ENCODE measurements at places on chromosomes 6 and 20.

DNA sequence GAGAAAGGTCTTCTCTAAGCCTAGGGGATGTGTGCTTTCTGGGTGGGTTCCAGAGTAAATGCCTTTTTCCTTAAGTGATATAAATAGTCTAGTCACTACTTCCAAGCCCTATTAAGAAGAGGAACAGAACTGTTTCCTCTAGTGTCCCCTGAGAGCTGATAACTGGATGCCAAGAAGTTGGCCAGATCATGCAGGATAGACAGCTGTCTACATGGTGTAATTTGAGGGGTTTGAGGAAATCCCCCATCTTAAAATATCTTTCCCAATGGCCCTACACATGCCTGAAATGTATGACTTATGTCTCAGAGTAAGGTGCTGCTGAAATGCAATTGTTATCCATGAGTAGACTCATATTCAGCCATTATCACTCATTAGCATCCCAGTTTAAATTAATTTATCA, 20.2 kb upstream of the PIM1 start:
- ATAC-seq = no peak

GRCh38 chr6:84728602-84729001, 35.8 kb downstream of the TBX18 start:
- no peak for ATAC-seq

DNA sequence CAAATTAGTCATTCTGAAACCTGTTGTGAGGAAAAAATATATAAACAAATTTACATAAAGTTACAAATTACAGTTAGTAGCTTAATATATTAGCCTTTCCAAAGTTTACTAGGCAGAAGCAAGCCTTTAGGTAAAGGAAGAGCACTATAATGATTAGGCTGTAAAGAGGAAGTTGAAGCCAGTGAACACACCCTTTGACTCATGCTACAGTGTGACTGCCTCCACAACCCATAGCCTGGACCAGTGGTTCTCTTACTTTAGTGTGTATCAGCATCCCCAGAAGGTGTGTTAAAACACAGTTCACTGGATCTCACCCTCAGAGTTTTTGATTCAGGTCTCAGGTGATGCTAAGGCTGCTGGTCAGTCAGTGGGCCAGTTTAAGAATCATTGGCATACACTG, 91.4 kb upstream of the DEFB112 start:
- ATAC-seq = no peak

DNA sequence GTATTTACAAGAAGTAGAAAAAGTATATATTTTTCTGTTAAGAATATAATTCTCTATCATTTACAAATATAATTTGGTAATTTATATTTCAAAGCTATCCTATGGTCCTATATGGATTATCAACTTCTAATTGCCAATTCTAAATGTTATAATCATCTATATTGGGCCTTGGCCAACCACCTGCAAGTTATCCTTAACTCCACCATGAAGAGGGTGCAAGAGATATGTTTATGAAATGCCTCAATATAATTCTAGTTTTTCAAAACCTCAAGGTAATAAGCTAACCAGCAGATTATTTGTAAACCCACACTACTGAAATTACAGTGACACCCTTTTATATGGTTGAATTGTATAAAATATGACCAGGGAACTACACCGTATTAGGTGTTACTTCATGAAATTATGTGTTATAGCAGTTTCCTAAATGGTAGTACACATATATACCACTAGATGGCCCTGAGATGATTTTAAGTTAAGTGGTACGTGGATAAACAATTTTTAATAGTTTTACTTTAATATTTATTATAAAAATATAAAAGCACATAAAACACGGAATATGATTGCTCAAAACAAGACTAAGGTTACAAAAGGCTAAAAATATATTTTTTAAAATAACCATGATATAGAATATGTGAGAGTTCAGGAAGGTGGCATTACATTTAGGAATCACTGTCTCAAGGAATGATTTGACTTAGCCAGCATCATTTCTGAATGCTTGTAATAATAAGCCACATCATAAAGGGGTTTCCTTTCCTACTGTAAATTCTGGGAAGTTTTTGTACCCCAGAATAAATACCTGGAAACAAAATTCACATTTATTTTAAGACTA, 9.8 kb upstream of the PNISR start:
- no peak for ATAC-seq

DNA sequence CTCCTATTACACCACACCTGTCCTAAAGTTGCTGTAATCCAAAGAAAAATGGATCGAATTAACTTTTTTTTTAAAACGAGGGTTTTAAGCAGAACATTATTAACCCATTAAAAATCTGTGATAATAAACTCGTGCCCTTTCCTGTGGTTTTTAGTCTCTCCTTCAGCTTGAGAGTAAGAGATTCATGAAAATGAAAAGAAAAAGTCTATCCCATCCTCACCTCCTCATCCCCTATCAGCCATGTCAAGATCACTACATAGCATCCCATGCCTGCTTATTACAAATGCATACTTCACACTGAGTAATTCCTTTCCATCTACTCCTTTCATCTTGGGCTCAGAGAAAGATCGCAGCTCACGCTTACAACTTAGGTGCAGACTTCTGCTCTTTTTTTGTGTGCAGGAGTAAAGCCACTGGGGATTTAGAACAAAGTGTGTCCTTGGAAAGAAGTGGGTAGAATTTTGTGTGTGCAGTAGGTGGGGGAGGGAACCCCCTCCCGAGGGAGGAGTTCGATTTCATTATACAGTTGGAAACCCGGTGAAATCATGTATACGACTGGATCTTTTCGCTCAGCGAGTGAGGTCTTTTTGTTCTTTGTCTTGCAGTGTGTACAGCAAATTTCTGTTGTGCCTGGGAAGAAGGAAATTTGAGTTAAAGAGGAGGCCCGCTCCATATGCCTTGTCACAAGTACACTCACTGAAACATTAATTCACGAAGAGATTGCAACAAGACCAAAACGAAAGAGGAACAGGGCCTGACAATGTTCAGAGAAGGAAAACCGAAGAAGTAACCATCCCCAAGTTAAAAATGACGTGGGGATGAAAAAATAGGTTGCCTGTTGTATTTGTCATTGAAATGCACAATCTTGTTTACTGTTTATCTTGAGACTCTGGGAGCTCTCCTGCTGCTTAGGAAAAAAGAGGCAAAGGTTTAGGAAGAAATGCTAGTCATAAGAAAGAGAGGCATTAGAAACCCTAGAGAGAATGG, 146.5 kb upstream of the ZNF217 start:
- peak; percentile 53 for ATAC-seq

DNA sequence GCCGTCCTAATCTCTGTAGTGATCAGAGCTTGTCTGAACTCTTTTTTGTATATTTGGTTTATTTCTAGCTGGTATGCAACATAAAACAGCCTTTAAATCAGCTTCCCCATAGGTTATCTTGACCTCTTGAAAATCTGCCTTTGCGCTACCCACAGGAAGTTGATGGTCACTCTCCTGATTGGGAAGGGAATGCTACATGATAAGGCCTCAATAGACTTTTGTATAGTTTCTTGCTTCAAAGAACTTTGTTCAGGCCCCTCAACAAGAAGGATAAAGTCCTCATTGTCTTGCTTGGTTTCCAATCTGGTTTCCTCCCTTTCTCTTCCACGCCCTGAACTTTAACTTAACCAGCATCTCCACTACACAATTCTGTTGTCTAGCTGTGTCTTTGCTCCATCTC, 95.4 kb upstream of the TENT5A start:
- ATAC-seq = no peak

- no peak for ATAC-seq
These were observed 42.4 kb downstream of the LCA5 start for GRCh38 chr6:79494841-79495240.

DNA sequence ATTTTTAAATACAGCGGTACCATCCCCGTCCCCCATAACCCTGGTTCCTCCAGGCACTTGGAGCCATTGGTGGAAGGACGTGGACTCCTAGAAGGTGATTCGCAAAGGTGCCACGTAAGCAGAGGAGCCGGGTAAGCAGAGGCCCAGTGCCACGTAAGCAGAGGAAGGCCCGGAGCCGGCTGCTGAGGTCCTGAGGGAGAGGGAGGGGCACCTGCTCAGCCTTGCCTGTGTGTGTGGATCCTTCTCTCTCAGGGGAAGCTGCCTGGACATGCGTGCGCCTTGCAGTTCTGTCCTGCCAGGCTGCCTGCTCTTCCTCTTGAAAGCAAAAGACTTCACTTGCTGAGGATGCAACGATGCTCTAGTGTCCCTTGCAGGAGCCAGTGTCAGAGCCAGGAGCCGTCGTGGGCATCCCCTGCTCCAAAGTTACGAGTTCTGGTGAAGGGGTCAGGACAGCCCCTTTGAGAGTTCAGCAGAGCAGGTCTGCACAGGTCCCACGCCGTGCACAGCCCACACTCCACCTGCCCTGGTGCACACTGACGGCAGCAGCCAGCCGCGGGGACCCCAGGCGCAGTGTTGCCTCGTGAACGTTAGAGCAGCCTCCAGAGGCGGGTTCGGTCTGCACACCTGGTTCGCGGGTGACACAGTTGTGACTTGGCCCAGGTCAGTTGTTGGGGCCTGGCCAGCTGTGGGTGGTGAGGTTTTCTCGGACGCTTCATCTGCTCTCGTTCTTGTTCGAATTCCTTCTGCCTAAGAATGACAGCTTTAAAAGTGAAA, 1.9 kb upstream of the NKAIN4 start:
- ATAC-seq = no peak

- no peak for ATAC-seq
These were observed 344.9 kb upstream of the MANEA start for GRCh38 chr6:95232446-95232845.

- no peak for ATAC-seq
These were observed 184.9 kb downstream of the EYA4 start for GRCh38 chr6:133426038-133426437.

DNA sequence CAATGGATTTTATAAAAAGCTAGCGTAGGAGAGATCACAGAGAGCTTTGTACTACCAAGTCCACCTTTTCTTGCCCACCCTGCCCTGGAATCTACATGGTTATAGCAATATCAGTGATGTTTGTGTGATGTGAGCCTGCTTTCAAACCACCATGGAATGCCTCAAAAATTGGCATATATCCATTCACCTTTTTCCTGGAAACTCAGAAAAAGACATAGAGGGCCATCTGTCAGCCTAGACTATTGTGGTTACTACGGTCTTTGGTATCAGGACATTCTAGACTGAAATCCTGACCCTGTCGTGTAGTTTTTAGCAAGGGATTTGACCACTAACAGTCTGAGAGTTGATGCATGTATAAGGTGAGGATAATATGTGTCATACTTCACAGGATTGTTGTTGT, 239.6 kb downstream of the GRIK2 start:
- ATAC-seq = no peak

DNA sequence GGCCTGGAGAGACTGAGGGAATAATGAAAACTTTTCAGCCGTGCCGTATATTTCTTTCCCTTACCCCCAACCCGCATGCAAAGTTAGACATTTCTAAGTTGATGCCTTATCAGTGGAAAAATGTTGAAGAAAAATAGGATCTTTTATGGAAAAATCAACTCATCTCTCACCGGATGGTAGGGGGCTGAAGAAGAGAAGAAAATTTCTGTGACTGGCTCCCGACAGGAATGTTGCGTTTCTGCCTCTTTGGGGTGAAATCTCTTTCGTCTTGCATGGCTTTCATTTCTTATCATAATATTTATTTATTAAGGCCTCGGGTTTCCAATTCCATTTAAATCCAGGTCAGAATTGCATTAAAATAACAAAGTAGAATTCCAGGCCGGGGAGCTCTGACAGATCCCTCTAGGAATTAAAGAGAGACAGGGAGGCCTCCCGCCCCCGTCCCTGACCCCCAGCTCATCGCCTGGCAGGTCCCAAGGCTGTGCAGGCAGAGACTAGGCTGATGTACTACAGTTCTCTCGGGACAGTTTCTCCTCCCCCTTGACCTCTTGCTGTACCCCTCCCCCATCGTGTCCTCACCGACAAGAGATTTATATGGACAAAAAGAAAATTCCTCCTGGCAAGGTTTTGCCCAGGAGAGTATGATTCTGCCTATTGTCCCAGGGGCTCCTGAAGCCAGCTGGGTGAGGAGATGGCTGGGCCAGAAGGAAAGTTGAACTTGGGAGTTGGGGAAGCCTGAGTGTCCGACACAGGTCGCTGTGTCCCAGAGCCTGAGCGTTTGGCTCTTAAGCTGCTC, 1.3 kb downstream of the SCUBE3 start:
- ATAC-seq = no peak

DNA sequence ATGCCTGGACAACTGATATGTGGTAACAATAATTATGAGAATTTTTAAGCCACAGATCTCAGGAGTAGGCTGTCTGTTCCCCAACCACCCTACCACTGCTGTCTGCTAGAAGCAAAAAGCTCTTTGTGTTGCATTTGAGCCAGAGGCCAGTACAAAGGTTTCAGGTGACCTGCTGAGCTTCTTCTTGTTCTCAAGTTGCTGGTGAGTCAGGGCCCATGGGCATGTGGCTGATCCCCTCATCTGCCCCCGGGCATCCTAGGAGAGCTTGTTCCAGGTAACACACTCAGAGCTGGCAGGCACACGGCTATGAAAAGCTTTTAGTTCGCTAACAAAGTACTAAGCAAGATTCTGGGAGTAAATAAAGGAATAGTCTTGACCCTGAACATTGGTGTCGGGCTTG, 285.3 kb downstream of the CDC5L start:
- no peak for ATAC-seq

Data from activated CD4-positive, CD25-positive, alpha-beta regulatory T cell treated with anti-CD3 and anti-CD28 coated beads, Interleukin-2, amount 50 U/mL, for 24 hours (primary cell).